NCI-H2107 (cell line): ENCODE measurements at places on chromosomes 16 and 17.

DNA sequence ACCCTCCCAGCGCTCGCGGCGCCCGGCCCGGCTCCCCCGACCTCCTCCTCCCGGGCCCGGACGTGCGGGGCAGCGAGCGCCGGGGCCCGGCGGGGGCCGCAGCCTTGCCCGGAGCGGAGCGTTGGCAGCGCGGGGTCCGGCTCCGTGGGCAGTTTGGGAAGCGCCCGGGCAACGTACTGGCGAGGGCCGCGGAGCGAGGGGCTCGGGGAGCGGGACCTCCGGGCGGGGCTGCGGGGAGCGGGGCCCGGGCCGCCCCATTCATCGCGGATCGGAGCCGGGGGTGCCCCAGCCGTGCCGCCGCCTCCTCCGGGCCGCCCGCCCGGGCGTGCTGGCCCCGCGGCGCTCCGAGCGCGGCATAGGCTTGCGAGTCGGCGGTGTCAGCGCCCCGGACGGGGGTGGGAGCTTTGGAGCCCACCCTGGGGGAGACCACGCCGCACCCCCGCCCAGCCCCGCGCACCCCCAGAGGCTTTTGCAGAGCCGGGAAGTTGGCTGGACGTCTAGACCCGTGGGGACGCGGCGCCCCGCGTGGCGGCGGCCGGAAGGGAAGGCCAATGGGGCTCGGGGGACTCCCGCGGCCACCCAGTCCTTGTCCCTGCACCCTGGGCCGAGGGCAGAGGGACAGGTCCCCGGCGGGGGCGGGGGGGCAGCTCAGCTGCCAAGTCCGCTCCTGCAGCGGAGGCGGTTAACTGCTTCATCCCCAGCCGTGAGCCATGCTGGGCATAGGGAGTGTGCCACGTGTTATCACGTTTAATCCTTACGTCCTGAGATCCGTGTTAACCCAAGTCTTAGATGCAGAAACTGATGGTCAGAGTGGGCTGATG lies 852 bp downstream of the ZNF469 start:
- DNase-seq = no peak

- DNase-seq = no peak
Measured at GRCh38 chr17:17837380-17837821, 615 bp upstream of the SREBF1 start.

DNA sequence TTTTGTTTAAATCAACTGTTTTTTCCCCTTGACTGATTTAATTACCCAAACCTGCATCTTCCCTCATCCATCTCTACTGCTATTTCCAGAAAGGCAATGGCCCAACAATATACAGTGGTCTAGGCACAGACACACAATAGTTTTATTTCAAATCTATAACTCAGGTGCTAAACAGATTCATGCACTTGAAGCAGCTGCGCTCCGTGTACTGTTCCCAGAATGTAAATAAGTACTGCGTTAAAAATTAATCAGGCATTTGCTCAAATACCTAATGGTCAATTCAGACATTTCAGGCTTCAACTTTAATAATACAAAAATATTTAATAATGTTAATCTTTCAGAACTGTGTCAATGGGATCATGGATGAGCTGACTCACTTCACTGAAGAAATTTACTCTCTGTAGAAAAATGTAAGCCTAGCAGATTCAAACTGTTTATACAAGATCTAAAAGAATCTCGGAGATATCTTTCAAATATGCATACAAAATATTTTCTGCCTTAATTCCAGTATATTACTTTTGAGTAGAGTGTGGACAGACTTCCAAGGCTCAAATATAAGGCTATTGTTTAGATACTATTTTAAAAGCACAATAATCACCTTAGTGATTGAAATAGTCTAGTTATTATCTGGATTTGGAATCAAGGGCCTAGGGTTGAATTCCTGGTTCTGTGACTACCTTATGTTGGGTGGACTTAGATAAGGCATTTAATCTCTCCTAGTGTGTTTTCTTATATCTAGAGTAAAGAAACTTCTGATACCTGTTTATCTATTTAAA lies 97.4 kb upstream of the PSMD7 start:
- no peak for DNase-seq

DNA sequence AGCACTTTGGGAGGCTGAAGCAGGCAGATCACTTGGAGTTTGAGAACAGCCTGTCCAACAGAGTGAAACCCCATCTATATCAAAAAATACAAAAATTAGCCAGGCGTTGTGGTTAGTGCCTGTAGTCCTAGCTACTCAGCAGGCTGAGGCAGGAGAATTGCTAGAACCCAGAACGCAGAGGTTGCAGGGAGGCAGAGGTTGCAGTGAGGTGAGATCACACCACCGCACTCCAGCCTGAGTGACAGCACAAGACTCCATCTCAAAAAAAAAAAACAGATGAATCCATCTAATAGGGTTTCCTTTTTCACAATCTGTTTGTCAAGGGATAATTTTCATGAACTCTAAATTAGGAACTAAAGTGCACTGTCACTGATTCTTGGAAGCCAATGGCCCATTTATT lies 99.0 kb downstream of the PARN start:
- DNase-seq = no peak

- DNase-seq = no peak
Measured at GRCh38 chr17:40501499-40501911, at the start of gene TNS4. Gene TNS4 (minus strand): TSS chr17:40501623. CDS start chr17:40496425, 5,198 bp downstream.

DNA sequence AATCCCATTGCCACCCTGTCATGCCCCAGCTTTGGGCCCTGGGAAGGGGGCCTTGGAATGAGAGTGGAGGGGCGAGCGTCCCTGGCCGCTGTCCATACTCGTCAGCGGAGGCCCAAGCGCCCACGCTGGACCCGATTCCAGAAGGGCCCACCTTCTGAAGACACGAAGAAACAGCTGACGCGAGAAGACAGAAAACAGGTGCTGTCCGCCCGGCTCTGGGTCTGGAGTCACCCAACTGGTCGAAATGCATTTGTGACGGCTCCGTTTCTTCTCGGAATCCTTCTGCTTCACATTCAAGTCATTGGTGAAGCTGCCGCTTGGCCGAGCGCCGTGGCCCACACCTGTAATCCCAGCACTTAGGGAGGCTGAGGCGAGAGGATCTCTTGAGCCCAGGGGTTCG lies 52.9 kb upstream of the PVALEF start:
- DNase-seq = no peak

DNA sequence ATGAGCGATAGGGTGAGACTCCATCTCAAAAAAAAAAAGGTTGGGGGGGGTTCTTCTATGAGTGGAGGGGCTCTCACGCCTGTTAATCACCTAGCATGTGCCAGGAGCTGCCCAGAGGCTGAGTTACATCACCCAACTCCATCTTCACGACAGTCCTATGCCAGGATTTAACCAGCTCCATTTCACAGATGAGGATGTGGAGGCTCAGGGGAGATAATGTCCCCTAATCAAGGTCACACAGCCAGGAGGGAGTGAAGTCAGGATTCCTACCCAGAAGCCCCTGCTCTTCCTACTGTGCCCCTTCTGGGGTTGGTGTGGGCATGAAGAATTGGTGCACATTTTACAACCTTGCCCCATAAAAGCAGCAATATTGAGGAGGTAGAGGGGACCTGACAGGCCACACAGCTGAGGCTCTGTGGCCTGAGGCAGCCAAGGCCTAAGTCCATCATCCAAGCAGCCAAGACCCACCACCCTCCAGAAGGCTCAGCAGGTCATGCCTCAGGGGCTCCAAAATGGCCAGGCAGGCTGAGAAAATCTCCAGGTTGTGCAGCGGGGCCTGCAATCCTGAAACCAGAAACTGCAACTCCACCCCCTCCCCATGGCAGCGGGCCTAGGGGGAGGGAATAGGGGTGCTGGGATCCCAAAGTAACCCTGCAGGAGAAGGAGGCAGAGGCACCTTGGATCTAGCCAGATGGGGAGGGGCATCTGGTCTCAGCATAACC lies 6.9 kb downstream of the PPY start:
- DNase-seq = no peak

DNA sequence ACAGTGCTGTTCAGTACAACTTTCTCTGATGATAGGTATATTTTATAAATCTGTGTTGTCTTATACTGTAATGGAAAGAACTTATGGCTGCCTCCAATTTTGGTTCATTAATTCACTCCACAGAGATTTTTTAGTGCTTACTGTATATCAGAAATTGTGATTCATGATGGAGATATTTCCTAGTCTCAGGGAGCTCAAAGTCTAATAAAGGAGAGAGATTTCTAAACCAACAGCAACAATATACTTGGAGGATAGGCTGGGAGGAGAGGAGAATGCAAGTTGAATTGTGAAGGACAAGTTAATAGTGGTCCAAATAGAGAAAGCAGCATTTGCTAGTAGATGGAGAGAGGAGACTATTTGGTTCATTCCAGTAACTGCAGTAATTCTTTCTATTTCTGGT lies 63.5 kb downstream of the TANC2 start:
- DNase-seq = no peak

- no peak for DNase-seq
Measured at GRCh38 chr17:8955021-8955959, 10.2 kb downstream of the PIK3R5 start.

DNA sequence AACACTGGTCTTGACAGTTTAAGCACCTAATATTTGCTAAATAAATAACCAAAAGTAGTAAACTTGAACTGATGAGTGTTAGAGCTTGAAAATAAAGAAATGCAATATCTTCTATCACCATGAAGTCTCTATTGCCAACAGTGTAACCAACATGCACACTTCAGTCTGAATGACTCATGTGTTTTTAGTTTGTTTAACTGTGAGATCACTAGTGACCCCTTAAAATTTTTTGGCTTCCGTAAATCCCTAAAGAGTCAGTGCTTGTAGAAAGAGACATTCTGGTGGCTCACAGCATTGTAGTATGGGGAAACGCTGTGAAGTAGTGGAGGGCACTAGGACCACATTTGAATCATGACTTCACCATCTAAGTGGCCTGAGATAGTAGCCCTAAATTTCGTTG lies 341.1 kb downstream of the PMP22 start:
- DNase-seq = no peak
